ENCODE measurements at places on chromosomes 7 and 10.
A peak's percentile ranks its signal among the peaks of the same experiment; 100 is the strongest.

- no peak for DNase-seq
- H3K27me3 ChIP-seq = peaks cover 3% of the 10 kb centered on the region
- no peak overlapping the region for H3K27ac ChIP-seq
- no peaks in the 10 kb centered on the region for H3K36me3 ChIP-seq
These were observed 90.1 kb upstream of the ADCY1 start for GRCh38 chr7:45484094-45484493.

- peak overlapping the region; percentile 75 for H3K27ac ChIP-seq
- no peaks in the 10 kb centered on the region for H3K36me3 ChIP-seq
- H3K27me3 ChIP-seq = no peaks in the 10 kb centered on the region
- no peak overlapping the region for H3K4me3 ChIP-seq
- DNase-seq = no peak
These were observed 66.3 kb upstream of the KLF6 start for GRCh38 chr10:3850999-3851937.

- H3K4me1 ChIP-seq = no peaks in the 10 kb centered on the region
- H3K27me3 ChIP-seq = no peaks in the 10 kb centered on the region
- H3K36me3 ChIP-seq = no peaks in the 10 kb centered on the region
- H3K27ac ChIP-seq = no peak overlapping the region
- no peak overlapping the region for H3K4me3 ChIP-seq
- DNase-seq = no peak
These were observed 28.8 kb upstream of the DOCK1 start for GRCh38 chr10:126876456-126876855.

GRCh38 chr10:13439313-13440184 is 89.3 kb downstream of the BEND7 start:
- H3K27ac ChIP-seq = no peak overlapping the region
- DNase-seq = no peak
- peaks cover 14% of the 10 kb centered on the region for H3K4me1 ChIP-seq
- H3K4me3 ChIP-seq = no peak overlapping the region

DNA sequence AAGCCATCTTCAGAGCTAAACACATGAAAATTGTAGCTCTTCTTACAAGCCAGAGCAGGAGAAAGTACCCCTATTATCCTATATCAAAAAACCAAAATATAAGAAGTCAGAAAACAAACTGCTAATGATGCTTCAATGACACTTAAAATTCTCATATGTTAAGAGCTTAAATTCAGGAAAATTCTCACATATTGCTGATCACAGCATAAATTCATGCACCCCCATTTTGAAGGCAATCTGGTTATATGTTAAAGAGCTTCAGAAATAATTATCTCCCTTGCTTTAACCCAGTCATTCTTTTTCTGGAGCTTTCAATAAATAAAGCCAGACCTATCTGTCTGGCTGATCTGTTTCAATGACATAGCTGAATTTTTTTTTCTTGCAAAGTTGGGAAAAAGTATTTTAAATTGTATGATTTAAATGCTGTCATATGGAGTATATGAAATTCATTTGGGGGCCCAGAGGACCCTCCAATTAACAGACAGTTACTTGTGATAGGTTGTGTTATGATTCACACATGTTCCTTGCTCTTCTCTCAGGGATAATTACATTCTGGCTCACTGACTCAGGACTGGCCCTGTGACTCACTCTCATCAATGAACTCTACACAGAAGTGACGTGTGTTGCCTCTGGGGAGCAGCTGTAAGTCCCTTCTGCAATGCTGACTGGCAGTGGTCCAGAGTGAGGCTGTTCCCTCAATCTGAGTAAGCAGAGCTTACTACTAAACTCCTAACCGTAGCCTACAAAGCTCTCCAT is 85.2 kb downstream of the HGF start:
- no peaks in the 10 kb centered on the region for H3K36me3 ChIP-seq
- H3K4me1 ChIP-seq = no peaks in the 10 kb centered on the region
- DNase-seq = no peak
- no peaks in the 10 kb centered on the region for H3K27me3 ChIP-seq

DNA sequence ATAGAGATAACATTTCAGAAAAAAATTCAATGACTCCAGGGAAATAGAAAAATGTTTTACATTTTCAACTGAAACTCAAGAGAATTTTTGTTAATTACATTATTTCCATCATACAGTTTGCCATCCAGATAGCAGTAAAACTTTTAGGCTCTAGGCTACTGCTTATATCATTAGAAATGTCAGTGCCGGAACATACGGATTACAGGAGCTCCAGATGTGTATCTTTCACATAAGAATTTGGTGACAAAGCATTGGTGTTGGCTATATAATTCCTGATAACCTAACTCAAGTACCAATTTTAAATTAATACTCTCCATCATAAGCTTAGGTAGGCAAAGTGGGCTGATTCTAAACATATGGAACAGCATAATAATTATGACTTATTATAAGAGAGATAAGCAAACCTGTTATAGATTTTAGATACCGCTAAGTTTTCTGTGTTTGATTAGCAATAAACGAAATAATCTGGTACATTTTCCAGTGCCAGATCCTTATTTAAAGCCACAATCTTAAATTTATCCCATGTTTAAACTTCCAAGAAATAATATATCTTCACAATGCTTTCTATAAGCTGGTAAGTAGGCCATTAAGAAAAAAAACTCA is 637.9 kb downstream of the NXPH1 start:
- H3K27me3 ChIP-seq = no peaks in the 10 kb centered on the region
- no peak for DNase-seq

DNA sequence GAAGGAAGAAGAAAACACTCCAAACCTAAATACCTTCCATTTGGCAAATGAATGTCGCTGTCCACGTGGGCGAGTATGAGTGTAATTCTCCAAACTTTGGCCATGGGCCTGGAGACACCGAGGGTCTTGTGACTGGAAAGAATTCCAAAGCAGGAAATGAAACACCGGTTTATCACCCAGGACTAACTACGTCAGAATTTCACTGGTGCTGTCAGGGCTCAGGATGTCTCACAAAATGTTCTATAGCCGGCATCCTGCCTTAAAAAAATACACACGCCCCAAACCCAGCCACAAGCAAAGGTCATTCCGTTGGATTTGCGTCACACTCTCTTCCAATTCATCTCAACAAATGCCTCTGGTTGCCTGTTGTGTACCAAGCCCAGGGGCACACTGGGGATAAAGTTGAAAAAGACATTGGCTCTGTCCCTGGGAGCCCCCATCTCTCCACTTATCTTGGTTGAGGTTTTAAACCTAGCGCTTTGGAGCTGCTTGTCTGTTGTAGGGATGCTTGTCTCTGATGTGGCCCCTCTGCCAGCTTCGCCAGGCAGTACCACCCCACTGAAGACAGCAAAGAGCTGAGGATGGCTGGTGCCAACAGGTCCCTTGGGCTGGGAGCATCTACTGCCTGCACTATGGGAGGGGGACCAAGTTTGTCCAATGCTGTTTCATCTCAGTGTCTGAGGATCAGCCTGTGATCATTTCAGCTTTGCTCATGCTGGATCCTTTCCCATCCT is 31.2 kb downstream of the GSTO2 start:
- H3K36me3 ChIP-seq = peaks cover 7% of the 10 kb centered on the region
- no peak for DNase-seq
- peaks cover 8% of the 10 kb centered on the region for H3K27me3 ChIP-seq
- H3K4me1 ChIP-seq = peaks cover 38% of the 10 kb centered on the region

GRCh38 chr7:107891636-107892366 is 818 bp downstream of the DLD start:
- peaks cover 30% of the 10 kb centered on the region for H3K36me3 ChIP-seq
- H3K4me1 ChIP-seq = peaks cover 49% of the 10 kb centered on the region
- H3K27me3 ChIP-seq = no peaks in the 10 kb centered on the region
- peak overlapping the region; percentile 93 for H3K4me3 ChIP-seq
- DNase-seq = no peak

- H3K27ac ChIP-seq = no peak overlapping the region
- H3K36me3 ChIP-seq = peaks cover 4% of the 10 kb centered on the region
- H3K27me3 ChIP-seq = peaks cover 22% of the 10 kb centered on the region
These were observed 89.1 kb upstream of the KLF14 start for GRCh38 chr7:130823060-130823459.

GRCh38 chr7:85774986-85775385 is 588.1 kb upstream of the SEMA3D start:
- H3K27me3 ChIP-seq = no peaks in the 10 kb centered on the region
- H3K4me3 ChIP-seq = no peak overlapping the region
- no peak for DNase-seq
- no peaks in the 10 kb centered on the region for H3K36me3 ChIP-seq

DNA sequence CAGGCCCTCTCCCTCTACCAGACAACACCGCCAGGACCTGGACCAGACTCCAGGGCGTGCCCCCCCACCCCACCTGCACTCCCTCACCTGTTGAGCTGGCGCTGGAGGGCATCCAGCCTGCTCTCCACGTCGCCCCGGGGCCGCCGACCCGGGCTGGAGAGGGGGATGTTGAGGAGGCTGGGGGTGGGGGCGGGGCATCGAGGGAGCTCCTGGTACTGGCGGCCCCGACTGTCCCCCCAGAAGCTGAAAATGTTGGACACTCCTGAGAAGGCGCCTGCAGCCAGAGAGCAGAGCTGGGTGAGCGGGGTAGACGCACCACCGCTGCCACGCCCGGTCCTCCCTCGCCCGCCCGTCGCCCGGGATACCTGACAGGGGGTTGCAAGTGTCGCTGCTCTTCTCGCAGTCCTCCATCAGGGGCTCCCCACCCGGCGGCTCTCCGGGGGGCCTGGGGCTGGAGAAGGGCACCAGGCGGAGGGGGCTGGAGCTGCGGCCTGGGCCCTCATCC is 30.8 kb downstream of the KCNH2 start:
- H3K27ac ChIP-seq = no peak overlapping the region
- peaks cover 7% of the 10 kb centered on the region for H3K4me1 ChIP-seq
- H3K27me3 ChIP-seq = peaks cover 5% of the 10 kb centered on the region
- H3K36me3 ChIP-seq = no peaks in the 10 kb centered on the region
- no peak for DNase-seq
- H3K4me3 ChIP-seq = no peak overlapping the region

GRCh38 chr7:55549457-55549856 is 22.8 kb downstream of the VOPP1 start:
- H3K27me3 ChIP-seq = no peaks in the 10 kb centered on the region
- H3K4me3 ChIP-seq = no peak overlapping the region
- peaks cover 12% of the 10 kb centered on the region for H3K36me3 ChIP-seq
- no peak for DNase-seq

GRCh38 chr10:132272231-132272971 is 35.3 kb downstream of the STK32C start:
- no peak overlapping the region for H3K4me3 ChIP-seq
- no peaks in the 10 kb centered on the region for H3K36me3 ChIP-seq
- H3K27me3 ChIP-seq = no peaks in the 10 kb centered on the region
- peaks cover 1% of the 10 kb centered on the region for H3K4me1 ChIP-seq
- no peak overlapping the region for H3K27ac ChIP-seq

- no peak overlapping the region for H3K4me3 ChIP-seq
- H3K4me1 ChIP-seq = no peaks in the 10 kb centered on the region
- no peaks in the 10 kb centered on the region for H3K36me3 ChIP-seq
- H3K27me3 ChIP-seq = no peaks in the 10 kb centered on the region
- no peak overlapping the region for H3K27ac ChIP-seq
These were observed 872.3 kb upstream of the PHF14 start for GRCh38 chr7:10101351-10101750.

GRCh38 chr7:40165216-40165615 is 30.4 kb downstream of the SUGCT start:
- peaks cover 1% of the 10 kb centered on the region for H3K27me3 ChIP-seq
- no peaks in the 10 kb centered on the region for H3K36me3 ChIP-seq
- H3K4me3 ChIP-seq = no peak overlapping the region
- H3K27ac ChIP-seq = no peak overlapping the region
- DNase-seq = no peak
- H3K4me1 ChIP-seq = no peaks in the 10 kb centered on the region

GRCh38 chr7:5700391-5700985 is 81.0 kb downstream of the RNF216 start:
- peaks cover 44% of the 10 kb centered on the region for H3K36me3 ChIP-seq
- H3K27me3 ChIP-seq = peaks cover 33% of the 10 kb centered on the region
- peak overlapping the region; percentile 16 for H3K27ac ChIP-seq
- peaks cover 52% of the 10 kb centered on the region for H3K4me1 ChIP-seq

- H3K4me1 ChIP-seq = no peaks in the 10 kb centered on the region
- H3K27ac ChIP-seq = no peak overlapping the region
- no peaks in the 10 kb centered on the region for H3K27me3 ChIP-seq
- no peak overlapping the region for H3K4me3 ChIP-seq
- no peak for DNase-seq
These were observed 73.1 kb downstream of the CD36 start for GRCh38 chr7:80711531-80711930.

DNA sequence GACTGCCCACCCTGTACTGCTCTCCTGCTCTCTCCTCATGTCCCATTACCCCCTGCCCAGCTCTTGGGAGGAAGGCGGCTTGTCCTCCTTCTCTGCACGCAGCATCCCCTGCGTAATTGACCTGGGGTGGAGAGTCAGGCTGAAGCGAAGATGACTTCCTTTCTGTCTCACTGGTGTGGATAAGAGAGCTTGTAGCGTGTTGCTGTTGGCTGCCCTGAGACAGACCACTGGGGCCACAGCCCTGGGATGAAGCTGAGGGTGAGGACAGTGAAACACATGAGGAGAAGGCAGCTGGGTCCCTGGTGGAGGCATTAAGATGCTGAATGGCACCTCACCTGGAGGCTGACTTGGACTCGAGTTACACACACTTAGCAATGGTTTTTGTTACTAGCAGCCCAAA is 310.3 kb upstream of the ZNF32 start:
- no peaks in the 10 kb centered on the region for H3K36me3 ChIP-seq
- no peak overlapping the region for H3K4me3 ChIP-seq
- no peaks in the 10 kb centered on the region for H3K4me1 ChIP-seq

- peak; percentile 14 for DNase-seq
- H3K36me3 ChIP-seq = peaks cover 66% of the 10 kb centered on the region
- no peaks in the 10 kb centered on the region for H3K27me3 ChIP-seq
- no peak overlapping the region for H3K4me3 ChIP-seq
- H3K4me1 ChIP-seq = no peaks in the 10 kb centered on the region
- H3K27ac ChIP-seq = no peak overlapping the region
These were observed 129.9 kb downstream of the TRRAP start for GRCh38 chr7:99008181-99008631.

GRCh38 chr10:34102893-34103506 is 712.1 kb downstream of the PARD3 start:
- DNase-seq = no peak
- no peaks in the 10 kb centered on the region for H3K36me3 ChIP-seq
- H3K27ac ChIP-seq = no peak overlapping the region

DNA sequence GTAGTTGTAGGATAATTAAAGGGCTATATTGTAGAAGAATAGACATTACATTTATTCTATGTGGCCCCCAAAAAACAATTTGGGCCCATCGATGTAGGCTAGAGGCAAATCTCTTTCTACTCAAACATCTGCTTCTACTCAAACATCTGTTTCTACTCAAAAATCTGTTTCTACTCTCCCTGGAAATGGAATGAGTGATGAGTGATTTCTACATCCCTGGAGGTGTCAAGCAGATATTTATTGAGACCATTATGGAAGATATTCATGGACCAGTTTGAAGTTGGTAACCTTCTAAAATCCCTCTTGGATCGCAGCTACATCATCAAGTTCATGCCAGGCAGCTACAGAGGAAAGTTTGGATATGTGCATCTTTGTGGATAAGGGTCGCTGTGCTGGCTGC is 5.1 kb upstream of the PLPP4 start:
- H3K4me3 ChIP-seq = no peak overlapping the region
- H3K27me3 ChIP-seq = peaks cover 15% of the 10 kb centered on the region
- no peak for DNase-seq

All from activated CD4-positive, alpha-beta memory T cell treated with anti-CD3 and anti-CD28 coated beads, Interleukin-2, amount 10 ng/mL, durations not matched to agents 7 days and 5 days (primary cell).